Pons (tissue), 1 donor: ENCODE measurements at places on chromosomes 13 and 19.

- DNase-seq = no peak
These were observed 2.1 kb downstream of the POU4F1 start for GRCh38 chr13:78601124-78601873.

GRCh38 chr13:32528358-32528757, 10.2 kb downstream of the N4BP2L2 start:
- no peak for DNase-seq

DNA sequence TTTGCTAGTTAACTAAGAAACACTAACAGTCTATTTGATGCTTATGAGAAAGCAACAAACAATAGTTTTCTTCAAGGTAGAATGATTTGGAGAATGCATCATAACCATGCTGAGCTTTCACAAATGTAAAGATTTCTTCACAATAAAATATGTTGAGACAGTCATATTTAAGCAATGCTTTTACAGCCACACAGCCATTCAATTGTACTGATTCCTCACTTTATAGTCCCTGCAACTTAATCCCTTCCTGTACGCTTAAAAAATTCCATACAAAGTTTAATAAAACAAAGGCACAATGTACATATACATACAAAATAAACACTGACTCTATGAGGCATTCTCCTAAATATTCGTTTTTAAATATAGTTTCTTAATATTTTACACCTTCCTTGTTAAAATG, 4.7 kb upstream of the ACOD1 start:
- DNase-seq = no peak

DNA sequence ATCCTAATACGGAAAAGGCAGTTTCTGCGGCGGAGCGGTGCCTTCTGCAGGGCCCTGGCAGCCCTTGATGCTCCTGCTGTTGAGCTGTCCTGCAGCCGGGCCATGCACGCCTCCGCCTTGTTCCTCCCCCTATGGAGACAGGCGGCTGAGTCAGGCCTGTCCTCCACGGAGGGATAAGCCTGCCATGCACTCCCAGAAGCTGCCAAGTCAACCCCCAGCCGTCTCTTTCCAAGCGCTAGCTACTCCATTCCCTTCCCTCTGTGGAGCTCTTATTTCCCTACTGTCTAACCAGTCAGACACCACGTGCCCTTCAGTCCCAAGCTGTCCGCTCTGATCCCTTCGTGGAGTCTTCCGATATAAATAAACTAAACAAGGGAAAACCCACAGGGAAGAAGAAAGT, 197.0 kb downstream of the COL4A1 start:
- DNase-seq = peak; percentile 39

GRCh38 chr13:41509971-41510370, 52.6 kb downstream of the RGCC start:
- no peak for DNase-seq

DNA sequence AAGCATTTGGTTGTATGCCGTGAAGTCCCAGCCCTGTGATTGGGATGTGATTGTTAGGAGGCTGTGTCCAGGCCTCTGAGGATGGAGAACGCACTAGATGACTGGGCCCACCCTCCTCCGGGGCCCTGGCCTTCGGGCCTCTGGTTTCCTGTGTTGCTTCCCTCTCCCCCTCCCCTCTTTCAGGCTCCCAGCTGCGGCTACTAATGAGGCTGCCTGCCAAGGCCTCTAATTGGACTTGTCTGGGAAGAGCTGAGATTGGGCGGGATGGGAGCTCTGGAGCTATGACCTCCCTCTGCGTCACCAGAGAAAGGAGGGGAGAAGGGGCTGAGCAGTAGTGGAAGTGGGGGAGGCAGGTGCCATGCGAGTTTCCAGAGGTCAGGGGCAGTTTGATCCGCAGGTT, 9.9 kb downstream of the PTH2 start:
- no peak for DNase-seq

GRCh38 chr19:39623946-39624345, 21.6 kb downstream of the LGALS13 start:
- DNase-seq = no peak

DNA sequence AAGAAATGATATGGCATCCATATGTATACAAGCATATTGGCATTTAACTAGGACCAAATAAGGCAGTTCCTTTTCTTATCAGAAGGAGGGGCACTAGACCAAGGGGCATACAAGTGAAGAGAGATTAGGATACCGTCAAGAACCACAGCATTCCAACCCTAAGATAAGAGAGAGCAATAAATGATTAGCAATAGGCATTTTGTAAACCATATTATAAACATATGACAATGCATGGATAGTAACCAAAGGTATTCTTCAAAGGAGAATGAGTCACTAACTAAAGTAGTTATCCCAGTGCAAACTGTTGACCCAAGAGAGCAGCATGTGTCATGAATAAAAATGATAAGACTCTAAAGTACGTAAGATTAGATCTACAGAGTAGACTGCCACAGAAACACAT, 500.9 kb upstream of the HTR2A start:
- DNase-seq = no peak

DNA sequence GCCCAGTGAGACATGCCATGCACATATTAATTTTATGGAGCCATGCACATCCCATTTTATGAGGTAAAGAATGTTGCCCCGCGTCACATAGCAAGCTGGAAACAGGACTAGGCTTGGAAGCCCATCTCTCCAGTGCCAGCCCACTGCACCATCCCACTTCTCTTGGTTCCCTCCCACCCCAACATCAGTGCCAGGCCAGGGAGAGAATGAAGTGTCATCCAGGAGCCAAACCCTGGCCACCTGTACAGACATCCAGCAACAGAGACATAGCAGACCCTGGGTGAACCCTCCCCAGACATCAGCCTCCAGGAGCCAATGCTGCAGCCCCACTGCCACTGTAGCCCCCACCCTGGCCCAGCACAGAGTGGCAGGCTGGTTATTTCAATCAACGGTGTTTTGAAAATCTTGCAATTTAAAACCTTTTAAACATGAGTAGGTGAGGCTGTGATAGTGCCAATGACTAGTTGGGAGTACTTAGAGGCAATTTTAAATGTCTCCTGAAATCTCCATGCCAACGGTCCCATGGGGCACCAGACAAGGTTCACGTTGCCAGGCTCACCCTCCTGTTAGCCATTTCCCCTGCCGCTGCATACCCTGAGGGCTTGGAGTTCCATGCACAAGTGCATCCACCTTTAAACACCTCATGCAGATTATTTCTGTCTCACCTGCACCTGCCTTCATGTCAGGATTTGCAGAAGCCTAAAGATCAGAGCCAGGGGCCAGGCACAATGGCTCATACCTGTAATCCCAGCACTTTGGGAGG, 34.7 kb downstream of the VSTM2B start:
- no peak for DNase-seq

GRCh38 chr19:15722956-15723355, 4.9 kb upstream of the OR10H2 start:
- DNase-seq = no peak

DNA sequence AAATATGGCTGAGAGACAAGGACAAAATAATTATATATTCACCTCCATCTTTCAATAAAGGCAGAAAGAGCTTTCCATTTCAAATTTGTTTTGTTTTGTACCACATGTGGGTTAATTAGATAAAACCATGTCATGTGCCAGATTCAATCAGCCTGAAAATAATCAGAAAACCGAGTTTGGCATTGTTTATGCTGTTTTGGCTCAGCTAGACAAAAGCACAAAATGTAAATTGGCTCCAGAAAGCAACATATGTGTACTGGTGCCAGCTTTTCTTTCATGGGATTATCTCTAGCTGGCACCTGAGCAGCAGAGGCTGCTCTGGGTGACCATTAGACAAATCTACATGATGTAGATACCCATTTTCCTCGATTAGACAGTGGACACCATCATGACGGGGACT, 9.2 kb upstream of the DNAJC15 start:
- no peak for DNase-seq

DNA sequence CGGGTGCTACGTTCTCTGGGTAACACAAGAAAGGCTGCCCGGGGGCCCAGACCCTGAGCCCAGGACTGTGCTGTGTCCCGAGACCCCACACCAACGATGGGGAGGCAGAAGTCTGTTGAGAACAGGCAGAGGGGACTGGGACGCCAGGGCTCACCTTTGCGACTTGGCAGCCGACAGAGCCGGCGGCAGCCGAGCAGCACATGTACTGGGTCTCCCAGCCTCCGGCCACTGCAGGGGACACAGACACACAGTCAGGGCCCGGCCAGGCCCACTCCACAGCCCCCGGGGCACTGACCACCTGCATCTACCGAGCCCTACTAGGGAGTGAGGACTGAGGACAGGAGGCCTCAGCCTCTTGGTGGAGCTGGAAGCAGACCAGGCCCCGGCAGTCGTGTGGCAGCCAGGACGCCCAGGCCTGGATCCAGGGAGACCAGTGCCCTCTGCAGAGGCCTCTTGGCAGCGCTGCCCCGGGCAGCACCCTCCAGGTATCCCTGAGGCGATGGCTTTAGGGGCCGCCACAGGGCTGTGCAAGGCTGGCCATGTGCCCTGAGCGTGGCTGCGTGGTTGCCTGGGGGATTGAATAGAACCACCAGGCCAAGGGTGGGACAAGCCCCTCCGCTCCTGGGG, 5.6 kb upstream of the ATP8B3 start:
- DNase-seq = no peak

DNA sequence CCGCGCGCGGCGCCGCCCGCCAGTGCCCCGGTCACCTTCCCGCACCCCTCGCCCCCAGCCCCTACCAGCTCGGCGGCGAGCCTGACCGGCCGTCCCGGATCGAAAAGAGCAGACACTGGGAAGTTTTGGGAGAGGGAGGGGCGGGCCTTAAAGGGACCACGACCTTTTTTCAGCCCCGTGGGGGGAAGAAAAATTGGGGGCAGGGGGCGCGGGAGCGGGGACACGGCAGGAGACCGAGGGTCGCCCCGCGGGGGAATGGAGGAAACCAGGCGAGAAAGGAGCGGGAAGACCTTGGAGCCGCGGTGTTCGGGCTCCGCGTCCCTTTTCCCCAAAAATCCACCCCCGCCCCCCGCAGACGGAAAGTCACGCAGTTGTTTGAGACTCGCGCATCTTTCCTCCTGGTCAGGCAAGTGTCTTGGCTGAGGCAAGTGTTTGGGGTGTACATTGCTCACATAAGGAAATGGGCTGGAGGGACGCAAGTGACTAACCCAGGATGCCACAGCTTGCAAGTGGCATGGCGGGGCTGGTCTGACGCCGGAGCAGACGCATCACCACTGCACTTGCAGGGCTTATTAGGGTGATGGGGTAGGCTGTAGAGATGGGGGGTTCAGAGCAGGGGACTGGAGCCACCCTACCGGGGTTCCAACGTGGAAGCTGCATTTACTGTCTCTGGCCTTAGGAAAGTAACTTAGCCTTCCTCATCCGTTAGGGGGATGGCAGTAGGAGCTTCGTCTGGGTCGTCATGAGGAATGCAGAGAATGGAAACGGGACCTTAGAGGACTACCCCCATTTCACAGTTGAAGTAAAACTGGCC, 2.7 kb upstream of the HNRNPL start:
- DNase-seq = peak; percentile 34

- peak; percentile 95 for DNase-seq
These were observed 47.4 kb downstream of the ZFP14 start for GRCh38 chr19:36331353-36332228.

DNA sequence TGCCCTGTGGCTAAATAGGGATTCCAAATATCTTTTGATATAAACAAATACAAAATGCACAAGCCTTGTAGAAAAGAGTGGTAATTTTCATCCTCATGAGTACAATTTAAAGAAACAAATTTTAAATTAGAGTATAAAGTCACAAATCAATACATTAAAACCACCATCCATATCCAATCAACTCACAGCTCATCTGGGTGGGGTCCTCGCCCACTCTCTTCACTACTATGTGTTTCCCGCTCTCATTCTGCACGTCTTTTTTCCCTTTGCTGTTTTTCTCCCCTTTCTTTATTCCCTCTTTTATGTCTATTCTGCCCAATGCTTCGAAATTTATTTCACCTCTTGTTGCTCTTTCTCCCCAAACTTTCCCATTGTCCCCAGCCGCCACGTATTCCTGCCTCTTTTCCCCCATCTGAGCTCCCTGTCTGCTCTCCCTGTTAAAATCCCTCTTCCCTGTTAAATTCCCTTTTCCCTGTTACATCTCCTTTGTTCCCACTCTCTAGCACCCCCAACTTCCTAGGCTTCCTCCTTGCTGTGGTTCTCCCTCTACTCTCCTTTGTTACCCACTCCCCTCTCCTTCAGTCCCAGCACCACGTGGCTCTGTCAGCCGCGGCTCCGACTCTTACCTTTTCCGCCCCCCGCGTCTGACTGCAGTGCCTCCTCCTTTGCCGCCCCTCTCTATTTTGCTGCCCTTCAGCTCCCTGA, 1.3 kb downstream of the ZNF616 start:
- peak; percentile 11 for DNase-seq

DNA sequence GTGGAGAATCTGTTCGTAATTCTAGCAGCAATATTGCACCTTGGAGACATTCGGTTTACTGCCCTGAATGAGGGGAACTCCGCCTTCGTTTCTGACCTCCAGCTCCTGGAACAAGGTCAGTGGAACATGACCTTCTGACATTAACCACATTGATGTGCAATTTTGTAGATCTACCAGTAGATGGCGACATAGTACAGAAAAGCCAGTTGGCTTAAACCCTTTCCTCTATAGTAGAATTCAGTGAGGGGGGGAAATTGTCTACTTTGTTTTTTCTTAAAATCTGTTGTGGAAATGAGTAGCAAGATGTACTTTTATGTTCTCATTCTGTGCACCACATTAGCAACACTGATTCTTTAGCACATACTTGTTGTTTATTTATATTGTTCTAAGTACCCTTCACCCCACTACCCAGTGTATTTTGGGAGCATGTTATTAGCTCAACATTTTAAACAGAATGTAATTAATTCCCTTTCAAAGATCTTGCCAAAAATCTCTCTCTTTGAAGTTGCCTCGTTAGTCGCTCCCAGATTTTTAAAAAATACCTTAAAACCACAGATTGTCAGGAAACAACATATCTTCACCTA, 332.2 kb downstream of the MYO16 start:
- peak; percentile 75 for DNase-seq

GRCh38 chr13:77699059-77699680, 1.7 kb downstream of the SLAIN1 start:
- DNase-seq = peak; percentile 57

DNA sequence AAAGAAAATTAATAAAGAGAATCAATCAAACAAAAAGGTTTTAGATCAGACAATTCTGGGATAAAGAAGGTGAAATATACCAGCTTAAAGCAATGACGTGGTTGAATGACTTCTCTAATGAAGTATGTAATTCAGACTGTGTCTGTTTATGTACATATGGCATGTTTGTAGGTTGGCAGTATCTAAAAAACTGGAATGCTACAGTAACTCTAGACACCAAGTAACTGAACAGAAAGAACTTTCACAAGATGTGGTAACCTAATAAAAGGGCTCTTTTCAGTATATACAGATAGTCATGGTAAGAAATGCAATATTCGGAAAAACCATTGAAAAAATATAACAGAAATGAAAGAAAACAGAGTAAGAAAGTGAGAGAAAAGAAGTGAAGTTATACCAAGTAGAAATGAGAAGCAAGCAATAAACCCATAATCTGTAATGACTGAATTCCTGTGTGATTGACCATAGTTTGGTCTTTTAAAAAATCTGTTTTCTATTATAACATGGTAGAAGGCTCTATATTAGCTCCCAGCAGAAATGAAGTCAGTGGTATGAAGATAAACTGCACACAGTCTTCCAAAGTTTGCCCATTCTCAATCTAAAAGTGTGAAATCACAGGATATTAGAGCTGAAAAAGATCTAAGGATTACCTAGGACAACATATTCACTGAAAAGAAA, 31.4 kb downstream of the ELF1 start:
- no peak for DNase-seq

- no peak for DNase-seq
These were observed 3.8 kb upstream of the ZNF414 start for GRCh38 chr19:8517551-8518442.
